ENCODE measurements at places on chromosomes 3 and 15.

GRCh38 chr15:51104512-51104911, 9.8 kb upstream of the TNFAIP8L3 start:
- DNase-seq: peak; percentile 97

GRCh38 chr3:173538410-173538809, 140.9 kb downstream of the NLGN1 start:
- no peak for DNase-seq

- no peak for DNase-seq
Measured at GRCh38 chr3:154085071-154085470, 36.1 kb upstream of the ARHGEF26 start.

GRCh38 chr15:69562116-69562515, 109.5 kb downstream of the RPLP1 start:
- DNase-seq: no peak

DNA sequence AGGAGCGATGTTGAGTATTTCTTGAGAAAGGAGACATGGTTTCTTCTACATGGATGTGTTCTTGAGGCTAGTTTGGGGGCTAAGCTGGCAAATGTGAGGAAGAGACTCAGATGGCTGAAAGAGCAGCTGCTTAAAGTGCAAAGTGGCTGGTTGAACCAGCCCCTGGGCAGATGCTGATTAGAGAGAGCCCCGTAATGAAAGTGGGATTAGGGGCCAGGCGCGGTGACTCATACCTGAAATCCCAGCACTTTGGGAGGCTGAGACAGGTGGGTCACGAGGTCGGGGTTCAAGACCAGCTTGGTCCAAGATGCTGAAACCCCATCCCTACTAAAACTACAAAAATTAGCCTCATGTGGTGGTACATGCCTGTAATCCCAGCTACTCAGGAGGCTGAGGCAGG, 75.0 kb upstream of the GCNT3 start:
- no peak for DNase-seq

GRCh38 chr3:87179642-87180041, 47.5 kb upstream of the CHMP2B start:
- DNase-seq: no peak

GRCh38 chr15:68203956-68204355, 1.2 kb downstream of the CALML4 start:
- DNase-seq: no peak

- no peak for DNase-seq
Measured at GRCh38 chr3:175270198-175270837, 411.2 kb downstream of the NAALADL2 start.

DNA sequence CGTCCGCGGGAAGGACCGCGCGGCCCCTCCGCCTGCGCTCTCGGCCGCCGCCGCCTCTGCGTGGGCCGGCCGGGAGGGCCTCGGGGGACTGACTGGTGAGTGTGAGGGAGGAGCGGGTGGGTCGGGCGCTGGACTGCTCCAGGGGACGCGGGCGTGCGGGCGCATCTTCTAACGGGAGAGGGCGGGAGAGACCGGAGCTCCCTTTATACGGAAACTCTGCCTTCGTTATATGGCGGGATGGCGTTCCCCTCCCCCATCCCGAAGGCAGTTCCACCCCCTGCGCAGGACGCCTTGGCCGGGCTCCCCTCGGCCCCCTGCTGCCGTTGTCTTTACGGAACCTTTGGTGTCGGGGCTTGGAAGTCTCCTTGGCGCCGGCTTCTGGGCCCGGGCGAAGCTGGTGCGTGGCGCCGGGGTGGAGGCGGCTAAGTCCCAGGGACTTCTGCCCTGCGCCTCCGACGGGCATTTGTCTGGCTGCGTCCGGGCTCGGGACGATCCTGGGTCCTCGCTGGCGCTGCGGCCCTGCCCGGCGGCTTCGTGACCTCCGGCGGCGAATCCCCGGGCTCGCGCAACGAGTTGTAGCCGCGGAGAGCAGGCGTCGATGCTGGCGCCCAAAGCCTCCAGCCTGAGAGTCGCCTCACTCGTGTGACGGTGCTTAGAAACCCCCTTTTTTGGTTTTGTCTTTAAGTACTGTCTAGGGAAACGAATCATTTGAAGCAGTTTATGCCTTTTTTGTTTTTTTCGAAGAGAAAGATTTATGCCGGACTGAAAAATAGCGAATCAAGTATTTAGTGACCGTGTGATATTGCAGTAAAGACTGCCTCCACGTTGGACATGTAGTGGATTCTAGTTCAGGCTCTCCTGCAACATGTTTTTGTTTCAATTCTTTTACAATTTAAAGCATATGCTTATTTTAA, 623 bp downstream of the ZNF639 start:
- DNase-seq: peak; percentile 78

GRCh38 chr3:142595581-142595950, 627 bp upstream of the PLS1 start:
- peak; percentile 64 for DNase-seq

DNA sequence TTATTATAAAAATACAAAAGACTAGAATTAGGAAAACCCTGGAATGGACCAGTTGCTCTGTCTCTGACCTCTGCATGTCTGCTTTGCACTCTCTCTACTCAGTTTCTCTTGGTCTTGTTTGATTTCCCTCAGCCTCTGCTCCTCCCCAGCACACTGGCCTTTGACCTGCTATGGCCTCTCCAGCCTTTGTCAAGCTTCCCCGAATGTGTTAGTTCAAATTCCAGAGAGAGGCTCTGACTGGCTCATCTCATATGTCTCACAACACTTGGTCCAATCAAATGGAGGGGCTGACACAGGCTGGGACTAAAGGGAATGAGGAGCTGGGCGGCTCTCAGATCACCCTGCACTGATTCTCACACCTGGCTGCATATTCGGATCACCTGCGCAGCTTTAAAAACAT, 52.4 kb upstream of the CMTM8 start:
- no peak for DNase-seq

GRCh38 chr3:4945324-4945723, 33.9 kb upstream of the BHLHE40 start:
- DNase-seq: no peak

DNA sequence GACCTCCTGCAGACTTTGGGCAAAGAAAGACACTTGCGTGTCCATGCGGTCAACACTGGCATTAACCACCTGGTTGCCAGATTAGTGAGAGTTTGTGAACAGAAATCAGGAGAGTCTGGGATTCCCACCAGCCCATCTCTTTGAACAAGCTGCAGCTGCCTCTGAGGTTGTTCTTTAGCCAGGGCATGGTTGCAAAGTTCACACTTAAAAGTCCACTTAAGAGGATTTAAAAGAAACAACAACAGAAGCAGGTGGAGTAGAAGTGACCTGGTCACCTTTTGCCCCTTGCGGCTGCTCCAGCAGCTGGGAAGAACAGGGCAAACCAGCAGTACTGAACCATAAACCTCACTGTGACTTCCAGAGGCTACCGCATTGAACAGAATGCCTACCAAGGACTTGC, 97.3 kb downstream of the FOXB1 start:
- no peak for DNase-seq

GRCh38 chr3:72892870-72893269, 5.0 kb downstream of the GXYLT2 start:
- DNase-seq: peak; percentile 19

GRCh38 chr15:41884458-41884857, 9.4 kb downstream of the SPTBN5 start:
- no peak for DNase-seq

GRCh38 chr3:33186524-33187367, 31.9 kb downstream of the SUSD5 start:
- no peak for DNase-seq

DNA sequence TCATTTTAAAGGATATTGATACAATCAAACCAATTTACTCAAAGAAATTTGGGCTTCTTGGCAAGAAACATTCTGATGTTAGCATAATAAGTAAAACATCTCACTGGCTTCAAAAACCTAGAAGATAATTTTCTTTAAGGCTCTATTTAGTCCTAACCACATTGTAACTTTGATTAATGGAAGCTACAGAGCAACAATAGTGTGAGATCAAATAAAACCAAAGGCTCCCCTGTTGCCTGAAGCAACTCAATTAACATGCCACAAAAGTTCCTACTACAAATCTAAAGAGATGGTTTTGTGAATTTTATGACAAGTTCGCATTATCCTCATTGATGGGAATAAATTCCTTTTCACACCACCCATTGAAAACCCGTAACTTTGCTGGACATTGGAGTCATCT, 5.9 kb downstream of the DPH6 start:
- no peak for DNase-seq

- no peak for DNase-seq
Measured at GRCh38 chr15:82124331-82125263, 78.8 kb upstream of the MEX3B start.

DNA sequence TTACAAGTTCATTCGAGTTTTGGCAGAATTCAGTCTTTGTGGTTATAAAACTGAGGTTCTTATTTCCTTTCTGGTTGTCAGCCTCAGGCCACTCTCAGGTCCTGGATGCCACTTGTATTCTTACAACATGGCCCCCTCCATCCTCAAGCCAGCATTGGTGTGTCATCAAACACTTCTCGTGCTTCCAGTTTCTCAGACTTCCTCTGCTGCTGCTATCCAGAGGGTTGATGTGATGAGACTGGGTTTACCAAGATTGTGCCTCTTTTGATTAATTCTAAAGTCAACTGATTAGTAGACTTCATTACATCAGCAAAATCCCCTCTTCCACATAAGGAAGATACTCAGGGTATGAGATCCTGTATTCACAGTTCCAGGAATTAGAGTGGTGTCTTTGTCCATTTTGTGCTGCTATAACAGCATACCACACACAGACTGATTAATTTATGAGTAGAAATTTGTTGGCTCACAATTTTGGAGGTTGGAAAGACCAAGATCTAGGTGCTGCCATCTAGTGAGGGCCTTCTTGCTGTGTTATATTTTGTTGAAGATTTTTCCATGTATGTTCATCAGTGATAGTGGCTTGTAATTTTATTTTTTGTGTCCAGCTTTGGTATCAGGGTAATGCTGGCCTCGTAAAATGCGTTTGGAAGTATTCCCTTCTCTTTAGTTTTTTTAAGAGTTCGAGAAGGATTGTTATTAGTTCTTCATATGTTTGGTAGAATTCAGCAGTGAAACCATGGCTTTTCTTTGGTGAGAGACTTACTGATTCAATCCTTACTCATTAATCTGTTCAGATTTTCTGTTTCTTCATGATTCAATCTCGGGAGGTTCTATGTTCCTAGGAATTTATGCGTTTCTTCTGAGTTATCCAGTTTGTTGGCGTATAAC, 11.1 kb downstream of the LRCH3 start:
- peak; percentile 58 for DNase-seq

DNA sequence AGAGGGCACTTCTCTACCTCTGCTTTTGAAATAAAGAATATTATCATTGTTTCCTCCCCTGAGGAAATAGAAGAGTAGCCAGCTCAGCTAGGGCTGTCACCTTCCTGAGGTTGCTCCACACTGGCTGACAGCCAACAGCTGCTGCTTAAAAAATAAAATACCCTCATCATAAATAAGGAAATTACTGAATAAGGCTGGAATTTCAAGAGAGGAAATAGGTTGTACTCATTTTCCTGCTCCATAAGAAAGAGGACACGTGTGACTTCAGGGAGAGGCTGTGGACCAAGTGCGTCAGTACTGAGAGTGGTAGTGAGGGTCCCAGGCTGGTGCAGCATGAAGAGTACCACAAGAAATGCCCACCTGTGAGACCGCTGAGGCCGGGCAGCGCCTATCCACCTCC, 8.1 kb upstream of the C2CD4B start:
- peak; percentile 4 for DNase-seq

- DNase-seq: no peak
Measured at GRCh38 chr3:155321418-155321817, 27.9 kb upstream of the STRIT1 start.

DNA sequence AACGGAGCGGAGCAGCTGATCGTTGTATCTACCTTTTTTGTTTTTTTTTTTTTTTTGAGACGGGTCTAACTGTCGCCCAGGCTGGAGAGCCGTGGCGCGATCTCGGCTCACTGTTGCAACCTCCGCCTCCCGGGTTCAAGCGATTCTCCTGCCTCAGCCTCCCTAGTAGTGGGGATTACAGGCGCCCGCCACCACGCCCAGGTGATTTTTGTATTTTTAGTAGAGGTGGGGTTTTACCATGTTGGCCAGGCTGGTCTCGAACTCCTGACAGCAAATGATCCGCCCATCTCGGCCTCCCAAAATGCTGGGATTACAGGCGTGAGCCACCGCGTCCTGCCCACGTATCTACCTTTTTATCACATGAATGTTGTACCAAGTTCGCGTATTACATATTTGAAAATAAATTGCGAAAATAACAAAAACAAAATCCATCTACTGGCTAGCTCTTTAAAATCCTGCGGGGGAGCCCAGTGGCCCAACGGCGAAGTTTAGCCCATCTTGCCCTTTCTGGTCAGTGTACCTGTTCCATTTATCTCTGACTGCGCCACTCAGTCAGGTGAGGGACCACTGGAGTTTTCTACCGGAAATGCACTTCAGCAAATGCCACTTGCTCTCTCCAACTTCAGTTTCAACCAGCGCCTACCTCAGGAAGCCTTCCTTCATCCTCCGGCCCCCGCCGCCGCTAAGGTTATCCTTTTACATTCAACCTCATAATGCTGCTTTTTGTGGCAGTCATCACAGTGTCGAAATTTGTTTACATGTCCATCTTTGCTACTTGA, 1.2 kb upstream of the EIF3J start:
- no peak for DNase-seq

- DNase-seq: no peak
Measured at GRCh38 chr15:62828364-62828763, 214.2 kb upstream of the TPM1 start.

- DNase-seq: no peak
Measured at GRCh38 chr15:69158843-69159240, 1.6 kb upstream of the GLCE start.

GRCh38 chr15:89244574-89244903, 760 bp downstream of the FANCI start:
- DNase-seq: no peak

- DNase-seq: peak; percentile 64
Measured at GRCh38 chr3:32018757-32019564, 37.4 kb downstream of the ZNF860 start.

DNA sequence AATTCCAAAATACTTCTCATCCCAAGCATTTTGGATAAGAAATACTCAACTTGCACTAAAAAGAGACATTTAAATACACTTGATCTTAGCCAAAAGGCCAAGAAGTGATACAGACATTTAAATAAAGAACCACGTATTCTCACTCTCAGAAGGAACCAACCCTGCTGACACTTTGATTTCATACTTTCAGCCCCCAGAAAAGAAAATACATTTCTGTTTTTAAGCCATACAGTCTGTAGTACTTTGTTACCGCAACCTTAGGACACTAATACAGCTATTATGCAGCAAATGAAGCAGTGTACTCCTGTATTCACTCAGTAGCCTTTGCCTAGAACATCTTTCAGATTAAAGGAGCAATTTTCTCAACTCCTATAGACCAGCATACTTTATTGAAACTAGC, 86.7 kb downstream of the TBC1D5 start:
- DNase-seq: no peak

GRCh38 chr3:13693441-13693840, 144.5 kb downstream of the FBLN2 start:
- no peak for DNase-seq

DNA sequence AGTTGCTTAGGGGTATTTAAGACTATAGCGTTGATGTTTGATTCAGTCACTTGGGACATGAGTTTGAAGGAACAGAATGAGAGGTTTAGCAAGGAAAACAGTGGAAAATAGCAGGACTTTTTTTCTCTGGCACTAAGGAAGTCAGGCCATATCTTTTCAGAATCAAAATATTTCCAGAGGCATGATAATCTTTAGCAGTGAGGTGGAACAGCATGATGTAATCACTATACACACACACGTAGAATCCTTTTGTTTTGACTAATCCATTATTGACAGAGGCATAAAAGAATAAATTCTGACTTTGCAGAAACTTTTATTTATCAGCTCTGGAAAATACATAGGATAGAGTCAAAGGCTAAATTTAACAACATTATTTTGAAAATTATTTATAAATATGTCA, 174.1 kb downstream of the ZPLD1 start:
- no peak for DNase-seq

All from HCEC 1CT (cell line).